ENCODE measurements at places on chromosomes 6 and 20.
A peak's percentile ranks its signal among the peaks of the same experiment; 100 is the strongest.

- no peak for DNase-seq
Measured at GRCh38 chr6:25506020-25506419, 146.0 kb upstream of the SCGN start.

DNA sequence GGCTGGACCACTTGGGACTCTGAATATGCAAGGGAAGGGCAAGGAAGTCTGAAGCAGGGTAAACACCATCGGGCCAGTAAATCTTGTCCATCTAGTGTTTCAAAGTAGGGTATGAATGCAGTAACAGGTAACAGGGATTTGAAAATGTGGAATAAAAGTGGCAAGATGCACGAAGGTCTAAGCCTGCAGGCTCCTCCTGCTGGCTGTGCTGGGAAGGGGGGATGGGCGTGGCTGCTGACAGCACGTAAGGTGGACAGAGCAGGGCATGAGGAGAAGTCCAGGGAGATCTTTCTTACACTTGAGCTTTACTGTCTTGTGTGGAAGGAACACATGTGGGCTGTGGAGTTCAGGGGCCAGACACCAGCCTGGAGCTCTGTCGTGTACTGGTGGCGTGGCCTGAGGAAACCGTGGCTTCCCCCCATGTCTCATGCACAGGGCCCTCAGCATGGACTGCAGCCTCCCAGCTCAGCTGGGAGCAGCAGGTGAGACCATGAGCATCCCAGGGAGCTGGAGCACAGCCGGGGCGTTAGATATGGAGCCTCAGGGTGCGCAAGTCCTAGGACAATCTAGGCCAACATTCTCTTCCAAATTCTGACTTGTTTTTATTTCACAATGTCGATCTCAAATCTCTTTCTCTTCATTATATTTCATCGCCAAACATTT, 84.5 kb downstream of the SLC22A23 start:
- no peak for DNase-seq

- no peak for DNase-seq
Measured at GRCh38 chr6:160398674-160399271, 50.6 kb downstream of the SLC22A3 start.

DNA sequence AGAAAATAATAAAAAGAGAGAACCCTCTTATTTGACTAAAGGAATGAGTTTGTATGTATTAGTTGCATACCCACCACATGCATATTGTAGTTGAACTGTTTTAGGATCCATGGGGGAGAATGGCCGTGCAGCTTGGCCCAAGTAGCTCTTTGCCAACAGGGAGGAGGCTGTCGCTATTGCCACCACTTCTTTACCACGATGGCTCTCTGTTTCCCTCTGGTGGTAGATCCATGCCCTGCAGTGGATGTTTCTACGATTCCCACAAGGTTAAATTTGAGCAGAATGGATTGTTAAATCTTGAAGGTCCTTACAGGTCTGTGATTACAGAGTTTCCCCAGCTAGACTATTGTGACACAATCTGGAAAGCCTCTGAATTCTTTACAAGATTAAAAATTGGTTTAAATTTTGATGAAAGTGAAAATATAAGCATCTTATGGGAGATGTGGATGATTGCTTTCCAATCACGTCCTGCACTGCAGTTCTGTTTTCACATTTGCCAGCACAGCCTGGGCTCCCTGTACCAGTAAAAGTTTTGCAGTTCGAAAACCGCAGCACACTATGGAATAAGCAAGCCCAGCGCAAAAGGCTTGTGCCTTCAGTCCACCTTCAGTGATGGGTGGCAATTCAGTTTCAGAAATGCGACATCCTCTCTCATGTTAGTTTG, 34.4 kb upstream of the FNDC1 start:
- peak; percentile 87 for DNase-seq

- DNase-seq = peak; percentile 48
Measured at GRCh38 chr20:17650301-17651128, 31.5 kb downstream of the RRBP1 start.

GRCh38 chr20:52047811-52048764, 143.5 kb downstream of the ZFP64 start:
- DNase-seq = peak; percentile 57

- DNase-seq = no peak
Measured at GRCh38 chr20:38825901-38826625, 20.6 kb downstream of the PPP1R16B start.

DNA sequence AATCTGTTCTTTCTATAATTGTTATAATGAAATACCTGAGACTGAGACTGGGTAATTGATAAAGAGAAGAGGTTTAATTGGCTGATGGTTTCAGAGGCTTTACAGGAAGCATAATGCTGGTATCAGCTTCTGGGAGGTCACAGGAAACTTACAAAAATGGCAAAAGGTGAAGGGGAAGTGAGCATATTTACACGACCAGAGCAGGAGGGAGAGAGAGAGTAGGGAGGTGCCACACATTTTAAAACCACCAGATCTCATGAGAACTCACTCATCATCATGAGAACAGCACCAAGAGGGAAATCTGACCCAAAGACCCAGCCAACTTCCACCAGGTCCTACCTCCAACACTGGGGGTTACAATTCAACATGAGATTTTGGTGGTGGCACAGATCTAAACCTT, 2.6 kb upstream of the SIRPB1 start:
- peak; percentile 20 for DNase-seq

DNA sequence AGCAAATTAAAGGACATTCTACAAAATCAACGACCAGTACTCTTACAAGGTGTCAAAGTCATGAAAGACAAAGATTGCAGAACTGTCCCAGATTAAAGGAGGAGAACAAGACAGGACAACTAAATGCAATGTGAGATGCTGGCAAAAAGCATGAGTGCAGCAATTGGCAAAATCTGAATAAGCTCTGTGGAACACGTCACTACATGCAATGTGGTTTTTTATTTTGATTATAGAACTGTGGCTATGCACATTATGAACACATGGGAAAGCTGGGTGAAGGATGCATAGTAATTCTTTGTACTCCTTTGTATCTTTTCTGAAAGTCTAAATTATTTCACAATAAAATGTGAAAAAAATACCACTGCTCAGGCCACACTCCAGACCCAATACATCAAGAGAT, 509.4 kb downstream of the KIF16B start:
- no peak for DNase-seq

GRCh38 chr20:8309634-8310033, 177.6 kb downstream of the PLCB1 start:
- no peak for DNase-seq

- DNase-seq = no peak
Measured at GRCh38 chr6:137552146-137552545, 58.0 kb upstream of the OLIG3 start.

- DNase-seq = no peak
Measured at GRCh38 chr6:165913676-165914570, 250.9 kb upstream of the PDE10A start.

All from hematopoietic multipotent progenitor cell treated with erythropoietin and hydrocortisone succinate and interleukin-3 and kit ligand, for 6 days (in vitro differentiated cells).